Stimulated activated CD4-positive, alpha-beta T cell treated with anti-CD3 and anti-CD28 coated beads, Interleukin-12 subunit alpha, Interleukin-12 subunit beta, amount 100 ng/mL, for 24 hours (primary cell): ENCODE measurements at places on chromosomes 2 and 18.

DNA sequence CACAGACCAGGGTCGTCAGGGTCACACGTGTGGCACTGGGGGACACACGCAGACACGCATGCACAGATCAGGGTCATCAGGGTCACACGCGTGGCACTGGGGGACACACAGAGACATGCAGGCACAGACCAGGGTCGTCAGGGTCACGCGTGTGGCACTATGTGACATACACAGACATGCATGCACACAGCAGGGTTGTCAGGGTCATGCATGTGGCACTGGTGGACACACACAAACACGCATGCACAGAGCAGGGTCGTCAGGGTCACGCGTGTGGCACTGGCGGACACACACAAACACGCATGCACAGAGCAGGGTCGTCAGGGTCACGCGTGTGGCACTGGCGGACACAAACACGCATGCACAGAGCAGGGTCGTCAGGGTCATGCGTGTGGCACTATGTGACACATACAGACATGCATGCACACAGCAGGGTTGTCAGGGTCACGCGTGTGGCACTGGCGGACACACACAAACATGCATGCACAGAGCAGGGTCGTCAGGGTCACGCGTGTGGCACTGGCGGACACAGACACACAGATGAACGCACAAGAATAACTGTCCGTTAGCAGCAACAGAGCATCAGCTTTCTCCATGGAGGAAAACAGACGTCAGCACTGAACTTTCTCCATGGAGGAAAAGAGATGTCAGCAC, 34.9 kb downstream of the HDAC4 start:
- DNase-seq = no peak

- no peak for DNase-seq
These were observed 430.2 kb upstream of the PIK3C3 start for GRCh38 chr18:41524674-41525470.

- no peak for DNase-seq
These were observed 39.5 kb upstream of the CERS6 start for GRCh38 chr2:168416555-168416954.

- no peak for DNase-seq
These were observed 11.4 kb downstream of the OSGEPL1 start for GRCh38 chr2:189751080-189751658.

DNA sequence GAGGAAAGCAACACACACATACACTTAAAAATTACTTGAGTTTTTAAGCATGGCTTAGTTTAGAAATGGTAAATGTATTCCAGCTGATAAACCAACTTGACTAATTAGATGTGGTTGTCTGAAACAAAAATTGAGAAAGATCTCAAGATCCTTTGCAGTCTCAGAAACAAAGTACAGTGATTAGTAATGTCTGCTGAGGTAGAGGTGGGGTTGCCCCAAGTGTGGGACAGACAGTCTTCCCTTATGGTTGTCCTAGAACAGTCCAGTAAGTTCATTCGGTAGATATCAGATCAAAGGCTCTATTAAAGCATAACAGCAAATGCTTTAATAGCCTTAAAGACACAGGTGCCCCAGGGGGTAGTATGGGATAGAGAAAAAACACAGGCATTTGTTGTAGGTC, 94.5 kb downstream of the BARD1 start:
- DNase-seq = no peak

DNA sequence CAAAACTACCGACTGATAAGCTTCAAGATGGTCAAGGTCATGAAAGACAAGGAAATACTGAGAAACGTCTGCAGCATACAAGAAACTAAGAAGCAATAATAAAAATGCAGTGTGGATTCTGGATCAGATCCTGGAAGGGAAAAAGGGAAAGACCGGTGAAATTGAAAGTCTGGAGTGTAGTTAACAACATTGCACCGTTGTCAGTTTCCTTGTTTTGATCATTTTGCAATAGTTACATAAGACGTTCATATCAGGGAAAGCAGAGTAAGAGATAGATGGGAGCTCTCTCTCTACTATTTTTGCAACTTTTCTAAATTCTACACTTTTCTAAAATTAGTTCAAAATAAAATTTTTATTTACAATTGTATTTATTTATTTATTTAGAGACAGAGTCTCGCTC, 15.0 kb upstream of the ZNF407 start:
- no peak for DNase-seq

DNA sequence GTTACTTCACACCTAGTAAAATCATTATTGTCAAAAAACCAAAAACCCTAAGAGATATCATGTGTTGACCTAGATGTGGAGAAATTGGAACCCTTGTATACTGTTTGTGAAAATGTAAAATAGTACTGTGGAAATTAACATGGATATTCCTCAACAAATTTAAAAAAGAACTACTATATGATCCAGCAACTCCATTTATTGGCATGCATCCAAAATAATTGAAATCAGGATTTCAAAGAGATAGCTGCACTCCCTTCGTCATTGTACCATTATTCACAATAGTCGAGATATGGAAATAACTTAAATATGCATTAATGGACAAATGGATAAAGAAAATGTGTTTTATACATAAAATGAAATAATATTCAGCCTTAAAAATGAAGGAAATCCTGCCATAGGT, 105.3 kb upstream of the ZC3H15 start:
- DNase-seq = no peak

- peak; percentile 42 for DNase-seq
These were observed 12.4 kb downstream of the ASB1 start for GRCh38 chr2:238438856-238439849.

DNA sequence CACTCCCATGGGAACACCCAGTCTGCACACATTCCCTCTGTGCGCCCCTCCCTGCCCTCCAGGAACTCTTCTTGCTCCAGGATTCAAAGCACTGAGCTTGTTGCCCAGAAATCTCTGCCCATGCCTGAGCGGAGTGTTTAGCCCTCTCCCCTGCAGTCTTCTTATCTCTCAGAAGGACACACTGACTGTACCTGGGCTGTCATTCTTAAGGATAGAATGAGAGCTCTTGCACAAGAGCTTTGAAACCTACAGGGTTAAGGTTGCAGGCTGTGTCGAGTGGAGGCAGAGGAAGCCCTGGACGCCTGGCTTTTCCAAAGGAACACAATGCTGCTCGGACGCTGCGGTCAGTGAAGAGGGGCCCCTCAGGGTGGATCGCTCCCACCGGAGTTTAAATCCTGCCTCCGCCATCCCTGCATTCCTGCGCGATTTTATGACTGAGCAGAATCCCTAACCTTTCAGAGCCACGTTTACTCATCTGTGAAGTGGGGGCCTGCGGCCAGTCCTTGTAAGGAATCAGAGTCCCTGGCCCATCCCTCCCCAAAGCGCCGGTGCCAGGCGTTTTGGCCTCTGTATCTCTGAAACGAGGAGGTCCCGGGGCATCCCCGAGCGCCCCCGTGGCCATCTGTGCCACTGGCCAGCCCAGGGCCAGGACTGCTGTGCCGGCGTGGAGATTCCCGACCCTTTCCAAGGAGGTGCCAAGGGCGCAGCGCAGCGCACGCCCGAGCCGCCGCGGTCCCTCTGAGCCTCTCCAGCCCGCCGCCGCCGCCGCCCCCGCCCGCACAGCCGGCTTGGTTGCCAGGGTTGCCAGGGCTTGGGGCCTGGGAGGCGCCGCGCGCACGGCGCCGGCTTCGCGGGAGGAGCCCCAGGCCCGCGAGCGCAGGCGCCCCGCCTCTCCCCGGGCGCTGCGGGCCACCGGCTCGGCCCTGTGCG, 58.9 kb downstream of the FAM168B start:
- DNase-seq = no peak

DNA sequence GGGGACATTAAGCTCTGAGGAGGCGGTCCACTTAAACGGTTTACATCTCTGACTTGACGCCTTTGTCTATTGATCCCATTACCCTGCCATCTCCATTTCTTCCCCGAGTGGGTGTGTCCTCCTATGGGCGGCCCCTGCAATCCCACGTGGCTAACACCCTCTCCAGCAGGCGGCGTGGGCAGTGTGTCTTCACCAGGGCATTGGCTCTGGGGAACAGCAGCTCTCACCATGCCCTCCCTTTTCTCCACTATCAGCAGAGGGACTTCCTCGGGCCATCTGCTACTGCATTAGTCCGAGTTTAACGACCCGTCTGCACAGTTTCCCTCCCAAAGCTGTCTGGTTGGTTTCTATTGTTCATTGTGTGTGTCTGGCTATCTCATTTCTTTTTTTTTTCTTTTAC, 511.9 kb upstream of the NRP2 start:
- DNase-seq = no peak

DNA sequence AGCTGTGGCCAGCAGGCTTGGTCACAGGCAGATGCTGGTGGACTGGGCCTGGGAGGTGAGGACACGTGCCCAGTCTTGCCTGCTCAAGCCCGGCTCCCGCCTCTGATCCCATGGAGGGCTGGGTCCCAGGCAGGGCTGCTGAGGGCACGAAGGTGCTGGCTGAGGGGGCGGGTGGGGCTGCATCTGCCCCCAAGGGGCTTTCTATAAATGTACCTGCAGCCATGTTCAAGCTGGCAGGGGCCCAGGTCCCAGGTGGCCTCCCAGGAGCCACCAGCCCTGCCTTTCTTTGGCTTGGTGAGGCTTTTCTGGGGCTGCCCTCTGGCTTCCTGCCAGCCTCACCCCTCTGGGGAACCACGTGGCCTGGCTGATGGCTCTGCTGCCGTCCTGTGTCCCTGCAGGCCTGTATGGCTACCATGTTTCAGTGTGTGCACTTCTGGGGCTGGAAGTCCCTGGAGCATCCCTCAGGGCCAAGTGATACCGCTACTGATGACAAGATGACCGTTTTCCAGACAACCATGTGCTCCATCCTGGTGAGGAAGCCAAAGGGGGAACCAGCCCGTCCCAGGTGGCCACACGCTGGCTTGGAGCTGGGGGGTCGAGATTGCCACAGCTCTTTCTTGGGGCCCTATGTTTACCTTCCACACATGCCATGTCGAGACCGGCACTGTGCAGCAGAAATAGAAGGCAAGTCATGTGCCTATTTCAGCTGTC, 23.2 kb downstream of the HJURP start:
- DNase-seq = no peak

- no peak for DNase-seq
These were observed 1.7 kb downstream of the TRAF3IP1 start for GRCh38 chr2:238322001-238322411.

DNA sequence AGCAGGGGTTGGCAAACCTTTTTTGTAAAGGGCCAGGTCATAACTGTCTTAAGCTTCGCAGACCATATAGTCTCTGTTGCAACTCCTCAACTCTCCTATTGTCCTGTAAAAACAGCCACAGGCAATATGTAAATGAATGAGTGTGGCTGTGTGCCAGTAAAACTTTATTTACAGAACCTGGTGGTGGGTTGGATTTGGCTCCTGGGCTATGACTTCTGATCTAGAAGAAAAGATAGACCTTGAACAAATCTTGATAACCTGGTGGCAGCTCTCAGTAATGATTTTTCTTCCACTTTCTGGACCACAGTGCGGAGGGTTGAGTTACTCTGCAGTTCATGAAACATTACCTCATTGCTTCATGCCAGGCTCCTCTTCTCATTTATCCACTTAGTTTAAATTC, 139.3 kb downstream of the MYCN start:
- DNase-seq = no peak

DNA sequence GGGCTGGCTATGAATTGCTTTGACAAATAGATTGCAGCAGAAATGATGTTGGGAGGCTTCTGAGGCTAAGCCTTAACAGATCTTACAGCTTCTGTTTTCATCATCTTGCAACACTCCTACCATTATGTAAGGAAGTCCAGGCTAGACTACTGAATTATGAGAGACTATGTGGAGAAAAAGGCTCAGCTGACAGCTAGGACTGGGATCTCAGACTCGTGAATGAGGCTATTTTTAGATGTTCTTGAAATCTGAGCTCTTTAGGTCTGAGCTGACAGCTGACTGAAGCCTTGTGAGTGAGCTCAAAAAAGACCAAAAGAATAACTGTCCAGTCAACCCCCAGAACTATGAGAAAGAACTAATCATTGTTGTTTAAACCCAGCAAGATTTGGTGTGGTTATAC, 70.3 kb downstream of the VWC2L start:
- no peak for DNase-seq

DNA sequence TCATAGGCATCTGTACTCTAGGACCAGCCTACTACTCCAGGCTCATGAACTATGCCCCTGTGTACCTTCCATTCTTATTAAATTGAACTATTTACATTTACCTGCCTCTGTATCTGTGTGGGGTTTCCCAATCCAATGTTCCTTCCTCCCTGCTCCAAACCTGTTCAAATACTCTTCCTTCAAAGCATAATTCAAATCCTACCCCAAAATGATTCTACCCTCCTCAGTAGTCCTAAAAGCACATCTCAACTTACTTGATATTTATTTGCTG, 3.8 kb downstream of the MEMO1 start:
- no peak for DNase-seq

- no peak for DNase-seq
These were observed 138.9 kb downstream of the CCDC148 start for GRCh38 chr2:158317642-158318041.

GRCh38 chr2:233072838-233073237, 12.7 kb downstream of the INPP5D start:
- DNase-seq = no peak

DNA sequence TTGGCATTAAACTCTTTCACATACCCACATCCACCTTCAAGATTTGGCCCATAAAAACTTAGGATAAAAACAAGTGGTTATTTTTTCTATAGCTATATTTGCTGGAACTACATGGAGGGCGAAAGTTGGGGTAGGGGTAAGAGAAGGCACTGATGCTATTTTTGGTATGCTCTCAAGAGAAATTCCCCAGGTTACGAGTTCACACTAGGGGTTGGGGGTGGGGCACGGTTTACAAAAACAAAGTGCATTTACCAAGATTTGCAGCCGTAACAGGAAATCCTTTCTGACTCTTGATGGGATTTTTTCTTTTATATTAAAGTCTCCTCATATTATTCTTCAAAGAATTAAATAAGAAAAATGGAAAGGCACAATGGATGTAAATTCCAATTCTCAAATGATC, 6.8 kb downstream of the SERPINE2 start:
- DNase-seq = no peak

DNA sequence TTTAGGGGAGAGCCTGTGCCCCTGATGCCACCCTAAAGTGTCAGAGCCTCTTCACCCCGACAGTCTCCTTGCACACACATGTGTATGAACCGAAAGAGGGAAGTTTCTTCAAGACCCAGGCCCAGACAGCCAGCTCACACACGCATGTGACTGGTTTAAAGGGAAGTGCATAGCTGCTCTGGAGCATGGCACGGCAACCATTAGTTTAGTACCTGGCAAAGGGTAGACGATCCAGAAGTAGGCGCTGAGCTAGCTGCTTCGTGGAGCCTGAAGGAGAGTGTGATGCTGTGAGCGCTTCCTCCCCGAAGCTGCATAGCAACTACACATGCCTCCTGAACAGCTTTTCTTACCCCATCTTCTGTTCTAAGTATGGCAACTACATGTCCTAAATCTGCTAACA, 91.7 kb downstream of the ZCCHC2 start:
- no peak for DNase-seq

- DNase-seq = no peak
These were observed 40.2 kb downstream of the SEMA4F start for GRCh38 chr2:74694281-74694680.
